ENCODE measurements at places on chromosomes 5 and 9.

DNA sequence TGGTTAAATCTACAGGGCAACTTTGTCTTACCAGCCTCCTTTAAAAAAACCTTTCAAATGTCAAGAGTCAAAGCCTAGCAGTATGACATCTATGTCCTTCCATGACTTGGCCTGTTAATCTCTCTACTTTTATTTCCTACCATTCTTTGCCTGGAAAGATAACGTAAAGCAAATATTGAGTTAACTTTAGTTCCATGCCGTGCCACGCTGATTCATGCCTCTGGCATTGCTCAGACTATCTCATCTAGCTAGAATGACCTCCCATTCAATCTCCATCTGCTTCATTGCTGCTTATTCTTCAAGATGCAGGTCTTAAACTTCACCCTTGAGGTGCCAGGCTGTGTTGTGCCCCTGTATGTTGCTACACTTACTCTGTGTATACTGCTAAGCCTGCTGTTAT is 729.8 kb downstream of the EFNA5 start:
- DNase-seq, result peak; percentile 26

GRCh38 chr5:72509401-72509800 is 2.2 kb upstream of the ZNF366 start:
- no peak for DNase-seq

DNA sequence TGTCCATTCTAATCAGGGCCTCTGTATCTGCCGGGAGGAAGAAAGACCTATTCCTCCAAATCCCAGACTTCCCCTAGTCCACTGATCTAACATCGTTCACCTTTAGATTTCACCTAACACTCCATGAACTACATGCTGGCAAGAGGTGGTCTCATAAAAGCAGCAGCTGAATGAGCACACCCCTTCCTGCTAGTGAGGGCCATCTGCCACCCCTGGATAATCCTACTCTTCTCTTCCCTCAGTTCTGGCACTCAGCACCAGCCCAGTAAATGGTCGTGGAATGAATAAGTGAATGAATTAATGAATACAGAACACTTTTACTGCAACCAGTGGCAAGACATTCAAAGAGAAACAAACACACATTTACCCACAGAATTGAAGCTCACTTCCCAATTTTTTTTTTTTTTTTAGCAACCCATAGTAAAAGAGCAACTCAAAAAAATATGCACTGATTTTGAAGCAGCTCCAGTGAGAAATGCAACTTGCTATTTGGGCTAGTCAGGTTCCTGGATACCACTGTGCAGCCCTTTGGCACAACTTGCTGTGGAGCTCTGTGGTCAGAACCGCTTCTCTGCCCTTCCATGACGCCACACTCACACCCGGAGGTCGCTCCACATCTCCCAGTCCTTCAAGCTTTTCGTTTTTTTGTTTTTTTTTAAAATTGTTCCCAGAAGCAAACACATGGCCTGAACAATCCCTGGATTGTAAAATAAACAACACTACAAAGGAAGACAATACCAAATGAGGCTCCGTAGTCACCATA is 6.2 kb downstream of the RNF183 start:
- no peak for DNase-seq

DNA sequence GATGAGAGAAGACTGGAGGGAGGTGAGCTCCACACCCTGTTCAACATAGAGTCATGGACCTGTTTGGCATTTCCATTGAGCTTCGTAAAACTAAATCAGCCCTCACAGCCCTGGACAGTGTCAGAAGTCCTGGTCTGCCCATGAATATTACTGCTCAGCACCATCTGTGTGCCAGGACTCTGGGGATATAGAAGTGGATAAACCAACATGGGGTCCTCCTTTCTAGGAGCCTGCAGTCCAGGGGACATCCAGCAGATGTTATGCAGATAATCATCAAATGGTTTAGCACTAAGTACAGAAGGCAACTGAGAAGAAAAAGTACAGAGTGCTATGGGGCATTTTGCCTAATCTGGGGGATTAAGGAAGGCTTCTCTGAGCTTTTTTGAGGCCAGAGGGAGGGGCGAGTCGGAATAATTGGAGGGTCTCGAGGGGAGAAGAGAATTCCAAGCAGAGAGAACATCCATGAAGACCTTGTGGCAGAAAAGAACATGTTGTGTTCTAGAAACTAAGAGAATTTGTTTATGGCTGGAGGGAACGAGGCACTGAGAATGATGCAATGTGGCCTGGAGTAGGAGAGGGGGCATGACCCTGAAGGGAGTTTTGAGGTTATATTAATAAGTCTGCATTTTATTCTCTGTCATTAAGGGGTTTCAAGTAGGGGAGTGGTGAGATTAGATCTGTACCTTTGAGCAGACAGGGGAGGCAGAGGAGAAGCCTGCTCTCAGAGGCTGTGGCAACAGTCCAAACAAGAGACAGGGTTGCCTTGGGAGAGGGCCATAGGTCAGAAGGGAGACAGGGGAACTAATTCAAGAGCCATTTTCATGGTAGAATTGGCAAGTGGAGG is 63.5 kb upstream of the SLC2A8 start:
- DNase-seq, result no peak

DNA sequence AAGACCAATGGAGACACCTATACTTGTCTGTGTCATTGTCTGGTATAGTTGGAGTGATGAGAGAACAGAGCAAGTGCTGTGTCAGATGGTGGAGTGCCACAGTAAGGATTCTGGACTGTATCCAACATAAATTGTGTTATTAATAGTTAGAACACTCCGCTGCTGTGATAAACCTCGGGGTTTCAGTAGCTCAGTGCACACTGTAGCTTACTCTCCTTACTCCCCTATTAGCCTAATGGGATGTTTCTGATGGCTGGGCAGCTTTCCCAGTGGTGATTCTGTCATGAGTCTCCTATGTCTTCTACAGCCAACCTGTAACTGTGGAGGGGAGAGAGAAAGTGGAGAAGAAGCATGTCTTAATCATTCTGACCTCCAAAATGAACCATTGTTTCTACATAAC is 127.6 kb upstream of the PTCH1 start:
- no peak for DNase-seq

DNA sequence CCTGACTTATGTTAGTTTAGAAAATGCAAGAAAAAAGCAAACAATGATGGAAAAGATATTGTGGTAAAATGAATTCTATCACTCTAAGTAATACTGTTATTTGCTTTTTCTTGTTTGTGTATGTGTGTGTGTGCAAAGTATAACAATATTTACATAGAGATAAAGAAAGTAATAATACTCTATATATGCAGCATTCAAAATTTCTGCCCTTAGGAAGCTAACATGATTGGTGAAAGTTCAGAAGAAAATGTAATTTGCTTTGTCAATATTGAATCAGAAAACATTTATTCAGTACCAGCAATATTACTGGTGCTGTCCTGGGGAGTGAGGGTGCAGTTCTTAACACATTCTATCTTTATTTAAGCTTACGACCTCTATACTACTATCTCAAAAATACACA is 12.9 kb upstream of the PRDM9 start:
- no peak for DNase-seq

GRCh38 chr9:13642646-13643045 is 363.2 kb upstream of the MPDZ start:
- no peak for DNase-seq

DNA sequence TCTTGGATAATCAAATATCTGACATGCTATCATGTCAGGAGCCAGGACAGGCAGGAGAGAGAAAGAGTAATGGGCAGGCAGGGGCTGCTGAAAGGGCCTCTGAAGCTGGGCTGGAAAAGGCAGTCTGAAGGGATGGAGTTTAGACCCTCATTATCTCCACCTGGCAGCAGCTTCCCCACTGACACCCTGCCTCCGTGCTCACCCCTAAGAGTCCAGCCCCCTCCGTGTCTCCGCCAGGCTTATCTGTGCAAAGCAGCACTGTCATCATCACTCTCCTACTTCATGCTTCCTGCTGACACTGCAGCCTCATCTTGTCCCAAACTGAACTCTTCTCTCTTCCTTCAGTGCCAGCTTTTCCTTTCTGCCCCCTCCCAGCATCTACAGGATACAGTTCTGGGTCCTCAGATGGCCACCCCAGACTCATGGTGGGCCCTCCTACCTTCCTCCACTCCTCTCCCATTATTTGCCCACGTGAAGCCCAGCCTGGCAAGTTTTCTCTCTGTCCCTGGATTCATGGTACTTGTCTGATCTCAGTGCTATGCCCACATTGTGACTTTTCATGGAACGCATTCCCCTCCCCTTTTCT is 70.9 kb upstream of the KLF9 start:
- DNase-seq, result no peak

DNA sequence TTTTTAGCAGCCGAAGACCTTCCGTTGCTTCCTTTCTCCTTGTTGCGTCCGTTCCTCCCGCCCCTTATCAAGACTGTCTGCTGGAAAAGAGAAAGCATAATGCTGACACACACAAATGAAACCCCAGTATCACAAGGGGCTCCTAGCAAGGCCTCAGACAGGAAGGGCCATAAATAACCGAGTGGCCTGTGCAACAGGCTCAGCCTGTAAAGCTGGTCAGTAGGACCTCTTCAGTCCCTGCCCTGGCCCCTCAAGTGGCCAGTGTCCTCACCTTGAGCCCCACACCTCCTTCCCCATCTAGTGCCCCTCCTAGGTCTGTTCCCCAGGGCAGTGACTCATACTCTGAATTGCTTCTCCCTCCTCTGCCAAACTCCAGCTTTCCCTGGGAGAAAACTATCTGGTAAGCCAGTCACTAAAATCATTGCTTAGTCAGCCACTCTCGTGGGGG is 174.6 kb upstream of the IL12B start:
- no peak for DNase-seq

GRCh38 chr9:15735083-15735857 is 182.4 kb downstream of the CCDC171 start:
- peak; percentile 77 for DNase-seq

GRCh38 chr5:83552275-83552674 is 80.7 kb downstream of the VCAN start:
- DNase-seq, result no peak

DNA sequence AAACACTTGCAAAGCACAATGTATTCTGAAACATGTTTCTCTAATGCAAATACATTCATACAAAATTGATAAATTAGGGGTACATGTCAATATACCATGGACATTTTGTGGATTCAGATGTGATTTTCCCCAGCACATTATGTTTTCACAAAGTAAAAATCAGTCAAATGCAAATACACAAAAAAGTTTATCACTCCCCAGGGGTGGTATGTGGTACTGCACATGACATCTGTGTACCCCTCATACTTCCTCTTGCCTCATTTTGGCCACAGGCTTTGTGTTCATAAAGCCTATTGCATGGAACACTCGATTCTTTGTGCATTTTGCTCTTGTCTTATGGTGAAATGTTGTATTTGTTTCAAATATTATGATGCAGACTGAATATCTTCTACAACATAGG is 116.8 kb upstream of the PDE4D start:
- DNase-seq, result no peak

DNA sequence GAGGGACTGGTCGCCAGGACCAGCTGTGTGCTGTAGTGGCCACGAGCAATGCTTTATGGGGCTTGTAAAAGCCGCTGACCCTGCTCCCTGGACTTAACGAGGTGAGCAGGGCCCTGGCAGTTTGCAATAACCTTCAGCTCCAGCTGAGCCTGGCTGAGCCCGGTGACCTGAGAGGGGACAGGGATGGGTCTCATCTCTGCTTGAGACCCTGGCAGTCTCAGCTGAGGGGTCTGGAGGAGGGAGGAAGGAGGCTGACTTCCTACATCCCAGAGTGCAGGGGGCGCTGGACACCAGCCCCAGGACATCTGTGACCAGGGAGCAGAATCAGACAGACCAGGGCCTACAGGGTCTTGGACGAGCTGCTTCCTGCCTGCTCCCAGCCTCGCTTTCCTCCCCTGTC is 277.5 kb upstream of the MVB12B start:
- no peak for DNase-seq

GRCh38 chr9:130815242-130815808 is 19.7 kb upstream of the ABL1 start:
- DNase-seq, result no peak

DNA sequence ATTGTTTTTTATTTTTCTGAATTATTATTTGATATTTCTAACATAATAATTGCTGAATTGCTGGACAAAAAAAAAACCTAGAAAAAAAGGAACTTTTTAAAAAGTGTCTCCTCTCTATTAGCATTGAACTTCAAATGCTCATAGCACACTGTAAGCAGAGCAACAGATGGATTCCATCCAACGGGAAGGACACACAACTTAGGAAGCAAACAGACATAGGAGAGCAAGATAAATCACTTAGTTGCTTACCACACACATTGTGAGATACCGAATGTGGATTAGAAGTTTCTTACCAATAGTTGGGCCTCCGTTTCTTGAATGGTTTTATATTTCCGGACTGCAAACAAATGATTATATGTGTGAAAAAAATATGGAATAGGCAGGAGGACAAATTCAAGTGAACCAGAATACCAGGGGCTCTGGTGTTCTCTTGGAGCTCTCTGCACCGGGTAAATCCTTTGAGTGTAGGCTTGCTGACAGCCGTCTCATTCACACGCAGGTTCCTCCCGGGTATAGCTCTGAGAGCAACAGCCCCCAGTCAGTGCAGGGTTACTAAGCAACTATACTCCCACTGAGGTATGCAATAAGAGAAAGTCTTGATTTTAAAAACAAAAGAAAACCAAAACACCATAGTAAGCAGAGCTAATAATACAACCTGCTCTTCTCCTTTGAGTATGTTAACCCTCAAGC is 217.6 kb downstream of the TMEM167A start:
- no peak for DNase-seq

- no peak for DNase-seq
Observed at GRCh38 chr9:9612270-9612669, 1000.5 kb downstream of the PTPRD start.

- DNase-seq, result no peak
Observed at GRCh38 chr5:179312557-179313235, 32.6 kb downstream of the ADAMTS2 start.

GRCh38 chr5:158235159-158235547 is 376.2 kb upstream of the CLINT1 start:
- DNase-seq, result no peak

- DNase-seq, result no peak
Observed at GRCh38 chr5:38249301-38249700, 9.1 kb upstream of the EGFLAM start.

DNA sequence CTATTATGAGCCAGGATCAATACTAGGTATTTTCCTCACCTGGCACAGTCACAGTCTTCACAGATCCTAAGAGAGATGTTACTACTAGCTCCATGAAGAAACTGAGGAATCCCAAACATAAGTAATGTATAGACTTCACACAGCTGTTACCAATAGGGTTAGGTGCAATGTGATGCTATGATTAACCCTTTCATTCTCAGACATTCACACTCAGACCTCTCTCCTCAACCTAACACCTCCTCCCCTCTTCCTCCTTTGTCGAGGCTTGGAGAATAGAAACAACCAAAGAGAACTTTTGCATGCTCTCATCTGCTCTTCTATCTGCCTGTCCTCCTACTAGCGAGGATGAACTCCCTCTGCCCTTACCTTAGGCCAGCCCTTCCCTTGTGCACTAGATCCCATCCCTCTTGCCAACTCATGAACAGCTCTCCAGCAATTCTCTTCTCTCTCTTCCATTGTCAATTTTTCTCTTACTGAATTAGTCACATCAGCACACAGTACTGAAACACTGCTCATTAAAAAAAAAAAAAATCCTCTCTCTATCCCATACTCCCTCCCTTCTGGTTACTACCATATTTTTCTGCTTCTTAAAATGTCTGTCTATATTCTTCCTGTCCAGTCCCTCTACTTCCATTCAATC is 47.7 kb downstream of the MAPKAP1 start:
- no peak for DNase-seq

Measured in non-pigmented ciliary epithelial cell (primary cell).